NCI-H748 treated with DMSO at 0.1 percent for 48 hours (cell line): ENCODE measurements at places on chromosomes 4 and X.

GRCh38 chrX:130902783-130903613, at the start of gene ENOX2:
Gene ENOX2 (minus strand): TSS chrX:130903209. CDS start chrX:130703216, 199,993 bp downstream.
- DNase-seq = peak; percentile 95

DNA sequence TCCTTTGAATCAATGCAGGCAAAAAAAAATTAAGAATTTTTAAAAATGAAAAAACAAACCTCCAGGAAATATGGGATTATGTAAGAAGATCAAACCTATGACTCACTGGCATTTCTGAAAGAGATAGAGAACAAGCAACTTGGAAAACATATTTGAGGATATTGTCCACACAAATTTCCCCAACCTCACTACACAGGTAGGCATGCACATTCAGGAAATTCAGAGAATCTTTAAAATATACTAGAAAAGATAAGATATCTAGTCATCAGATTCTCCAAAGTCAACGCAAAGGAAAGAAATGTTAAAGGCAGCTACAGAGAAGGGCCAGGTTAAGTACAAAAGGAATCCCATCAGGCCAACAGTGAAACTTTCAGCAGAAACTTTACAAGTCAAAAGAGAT, 85.6 kb downstream of the ANTXR2 start:
- no peak for DNase-seq

DNA sequence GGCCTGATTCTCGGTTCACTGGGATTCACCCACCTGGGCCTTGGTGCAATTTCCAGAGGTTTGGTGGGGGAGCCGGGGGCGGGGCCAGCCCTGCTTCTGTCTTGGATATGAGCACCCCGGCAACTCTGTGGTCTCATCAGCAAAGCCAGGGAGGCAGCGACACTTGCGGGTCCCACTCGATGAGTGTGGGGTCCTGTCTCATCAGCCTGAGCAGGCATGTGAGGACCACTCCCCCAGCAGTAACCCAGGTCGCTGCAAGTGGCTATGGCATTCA, 19.0 kb downstream of the ADRA2C start:
- no peak for DNase-seq

GRCh38 chr4:141705747-141706377, 69.5 kb downstream of the IL15 start:
- no peak for DNase-seq

GRCh38 chr4:108045687-108046024, 56.0 kb downstream of the HADH start:
- DNase-seq = no peak

GRCh38 chrX:49761481-49761880, 65.7 kb upstream of the PAGE1 start:
- no peak for DNase-seq

DNA sequence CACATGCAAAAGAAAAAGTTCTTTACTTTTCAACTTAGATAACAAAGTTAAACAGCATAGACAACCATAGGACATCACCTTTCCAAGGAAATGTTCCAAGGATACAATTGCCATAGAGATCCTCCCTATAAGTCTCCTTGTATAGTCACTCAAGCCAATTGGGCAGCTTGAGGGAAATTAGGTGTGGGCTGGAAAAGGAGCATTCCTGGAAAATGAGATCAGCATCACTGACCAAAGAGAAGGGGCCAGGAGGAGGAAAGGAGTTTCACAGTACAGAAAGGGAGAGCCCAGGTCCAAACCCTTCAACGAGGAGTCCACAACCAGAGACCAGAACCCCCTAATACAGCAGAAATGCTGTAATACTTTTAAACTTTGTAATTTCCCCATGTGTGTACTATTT, 91.5 kb upstream of the PPARGC1A start:
- DNase-seq = no peak
